ENCODE measurements at places on chromosomes 16 and 17.
A peak's percentile ranks its signal among the peaks of the same experiment; 100 is the strongest.

DNA sequence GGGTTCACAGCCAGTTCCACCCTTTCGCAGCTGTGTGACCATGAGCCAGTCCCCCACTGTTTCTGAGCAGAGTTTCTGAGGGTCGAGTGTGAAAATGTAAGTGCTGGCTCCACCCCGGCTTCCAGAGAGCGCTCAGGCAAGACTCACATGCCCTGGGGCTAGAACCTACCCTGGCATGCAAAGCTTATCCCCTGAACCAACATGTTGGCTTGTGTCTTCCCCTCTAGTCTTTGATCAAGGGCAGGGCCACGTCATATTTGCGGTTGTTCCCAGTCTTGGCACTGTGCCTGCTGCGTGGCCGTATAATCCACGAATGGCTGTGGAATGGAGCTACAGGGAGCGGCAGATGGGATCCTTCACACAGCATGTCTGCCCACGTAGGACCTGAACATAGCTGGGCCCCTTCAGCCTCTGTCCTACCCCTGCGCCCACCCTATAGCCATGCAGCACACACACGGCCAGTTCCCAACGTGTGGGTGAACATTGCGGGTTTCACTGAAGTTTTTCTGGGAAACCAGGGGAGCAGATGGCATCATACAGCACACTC is 84.8 kb downstream of the MRM1 start:
- DNase-seq: no peak

DNA sequence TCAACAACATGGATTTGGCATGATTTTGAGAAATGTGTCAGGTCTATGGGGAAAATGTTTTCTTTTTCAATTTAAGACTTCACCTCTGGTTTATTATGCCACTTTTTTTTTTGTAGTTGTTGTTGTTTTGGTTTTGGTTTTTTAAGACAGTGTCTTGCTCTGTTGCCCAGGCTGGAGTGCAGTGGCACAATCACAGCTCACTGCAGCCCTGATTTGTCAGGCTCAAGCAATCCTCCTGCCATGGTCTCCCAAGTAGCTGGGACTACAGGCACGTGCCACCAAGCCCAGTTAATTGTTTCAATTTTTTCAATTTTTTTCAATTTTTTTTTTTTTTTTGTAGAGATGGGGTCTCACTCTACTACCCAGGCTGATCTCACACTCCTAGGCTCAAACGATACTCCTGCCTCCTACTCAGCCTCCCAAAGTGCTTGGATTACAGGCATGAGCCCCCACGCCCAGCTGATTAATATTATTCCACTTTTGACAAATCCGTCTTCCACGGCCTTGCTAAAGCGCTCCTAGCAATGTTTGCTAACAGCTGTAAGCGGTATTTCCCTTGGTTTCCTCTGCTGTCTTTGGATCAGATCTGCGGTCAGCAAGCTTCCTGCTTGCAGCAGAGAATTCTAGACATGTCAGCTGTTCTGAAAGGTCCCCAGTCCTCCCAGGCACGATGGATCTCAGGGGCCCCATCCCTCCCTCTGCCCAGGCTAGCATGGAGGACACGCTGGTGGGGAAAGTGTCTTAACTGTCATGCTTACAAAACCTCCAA is 7.0 kb upstream of the MILR1 start:
- peak; percentile 13 for DNase-seq

GRCh38 chr17:30519707-30520106 is 42.5 kb downstream of the GOSR1 start:
- DNase-seq: no peak

GRCh38 chr16:85750827-85751697 is at the start of gene C16orf74:
Gene C16orf74 (minus strand): TSS chr16:85751096. CDS start chr16:85735217, 15,879 bp downstream.
- DNase-seq: no peak

GRCh38 chr17:82324566-82325285 is 7.3 kb upstream of the CD7 start:
- no peak for DNase-seq

DNA sequence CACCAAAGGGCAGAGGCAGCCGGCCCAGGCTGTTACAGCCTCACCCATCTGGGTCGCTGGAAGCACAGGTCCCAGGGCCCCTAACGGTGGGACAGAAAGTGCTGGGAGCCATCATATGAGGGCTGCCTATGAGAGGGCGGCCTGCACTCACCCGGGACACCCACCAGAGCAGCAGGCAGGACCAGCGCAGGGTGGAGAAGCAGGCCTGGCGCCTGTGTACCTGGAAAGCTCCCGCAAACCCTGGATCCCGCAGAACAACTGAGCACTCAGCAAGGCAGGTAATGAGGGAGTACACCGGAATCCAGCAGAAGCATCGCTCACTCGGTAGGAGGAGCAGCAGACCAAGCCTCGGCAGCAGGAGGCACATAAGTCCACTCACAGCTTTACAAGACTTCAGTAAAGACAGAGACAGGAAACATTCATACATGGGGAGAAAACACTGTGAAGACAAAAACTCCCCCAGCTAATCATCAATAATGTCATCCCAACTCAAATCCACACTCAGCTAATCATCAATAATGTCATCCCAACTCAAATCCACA is 31.5 kb upstream of the C16orf95 start:
- DNase-seq: no peak

GRCh38 chr17:33504571-33504970 is 211.5 kb upstream of the ASIC2 start:
- DNase-seq: no peak

GRCh38 chr17:74601944-74602572 is 10.0 kb upstream of the CD300LD start:
- DNase-seq: no peak

DNA sequence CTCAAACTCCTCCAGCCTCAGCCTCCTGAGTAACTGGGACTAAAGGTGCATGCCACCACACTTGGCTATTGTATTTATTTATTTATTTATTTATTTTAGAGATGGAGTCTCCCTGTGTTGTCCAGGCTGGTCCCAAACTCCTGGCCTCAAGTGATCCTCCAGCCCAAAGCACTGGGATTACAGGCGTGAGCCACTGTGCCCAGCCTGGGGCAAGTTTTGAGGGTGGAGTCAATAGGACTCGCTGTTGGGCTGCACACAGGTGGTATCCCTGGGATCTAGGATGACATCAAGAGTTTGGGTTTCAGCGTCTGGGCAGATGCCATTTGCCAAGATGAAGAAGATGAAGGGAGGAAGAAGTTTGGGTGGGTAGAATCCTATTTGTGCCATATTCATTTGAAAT is 213.9 kb downstream of the GSG1L start:
- DNase-seq: no peak

GRCh38 chr16:88468275-88469129 is 15.4 kb downstream of the ZFPM1 start:
- no peak for DNase-seq

GRCh38 chr16:1331712-1332617 is 1.5 kb upstream of the BAIAP3 start:
- DNase-seq: no peak

- DNase-seq: peak; percentile 23
Measured at GRCh38 chr17:60630352-60630751, 30.4 kb downstream of the PPM1D start.

DNA sequence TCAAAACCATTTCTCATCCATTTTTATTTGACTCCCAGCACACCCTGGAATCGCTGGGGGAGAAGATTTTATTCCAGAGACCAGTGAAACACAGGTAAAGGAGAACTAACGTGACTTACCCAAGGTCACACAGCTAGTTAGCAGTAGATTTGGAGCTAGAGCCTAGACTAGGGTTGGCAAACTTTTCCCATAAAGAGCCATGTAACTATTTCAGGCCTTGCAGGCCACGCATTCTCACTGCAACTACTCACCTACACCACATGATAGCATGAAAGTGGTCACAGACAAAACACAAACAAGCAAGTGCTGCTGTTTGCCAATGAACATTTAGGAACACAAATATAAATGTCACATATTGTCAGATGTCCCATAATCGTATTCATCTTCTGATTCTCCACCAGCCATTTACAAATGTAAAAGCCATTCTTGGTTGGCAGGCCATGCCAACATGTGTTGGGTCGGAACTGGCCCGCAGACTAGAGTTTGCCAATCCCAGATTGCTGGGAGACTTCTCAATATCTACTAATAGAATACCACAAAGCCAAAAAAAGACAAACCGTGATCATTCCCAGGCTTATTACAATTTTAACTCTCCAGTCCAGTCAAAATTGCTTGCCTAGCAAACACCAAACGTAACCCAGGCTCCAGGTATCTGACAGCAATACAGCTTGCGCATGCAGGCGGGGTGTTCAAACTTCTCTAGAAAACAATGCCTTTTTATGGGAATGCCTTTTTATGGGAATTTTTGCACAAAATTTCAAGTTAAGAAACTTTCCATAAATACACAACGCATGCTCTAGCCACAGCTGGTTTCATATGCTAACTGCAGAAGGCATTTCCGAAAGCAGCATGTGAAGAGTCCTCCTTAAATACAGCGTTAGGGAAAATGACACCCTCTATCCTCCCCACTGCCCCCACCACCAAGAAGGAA is 20.9 kb downstream of the ZFHX3 start:
- no peak for DNase-seq

DNA sequence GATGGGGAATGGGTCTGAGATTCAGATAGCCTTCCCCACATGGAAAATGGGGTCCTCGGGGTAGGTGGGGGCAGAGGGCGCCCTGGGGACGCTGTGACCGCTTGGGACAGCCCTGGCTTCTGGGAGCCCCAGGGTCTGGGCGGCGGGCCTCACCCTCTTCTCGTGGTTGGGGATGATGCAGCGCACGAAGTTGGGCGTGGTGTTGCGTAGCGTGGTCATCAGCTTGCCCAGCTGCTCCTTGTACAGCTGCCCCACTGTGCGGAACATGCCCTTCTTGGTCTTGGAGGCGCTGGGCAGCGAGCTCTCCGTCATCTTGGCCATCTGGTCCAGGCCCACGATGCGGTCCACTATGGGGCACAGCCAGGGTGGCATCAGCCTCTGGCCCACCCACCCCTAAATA is 99.9 kb downstream of the NDE1 start:
- DNase-seq: no peak

GRCh38 chr17:80034791-80035686 is 633 bp downstream of the TBC1D16 start:
- DNase-seq: no peak

GRCh38 chr17:79624718-79625478 is 14.0 kb upstream of the RBFOX3 start:
- no peak for DNase-seq

DNA sequence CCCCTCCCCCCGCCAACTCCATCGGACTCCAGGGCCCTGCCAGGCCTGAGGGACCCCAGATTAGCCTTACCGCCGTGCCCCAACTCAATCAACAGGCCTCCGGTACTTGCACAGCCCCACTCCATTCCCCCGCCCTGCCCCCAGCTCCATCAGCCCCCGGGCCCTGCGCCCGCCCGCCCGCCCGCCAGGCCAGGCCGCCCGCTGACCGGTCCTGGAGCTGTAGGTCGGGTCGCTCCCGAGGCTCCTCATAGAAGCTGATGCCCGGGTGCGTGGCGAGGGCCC is 308 bp downstream of the GTF3C1 start:
- DNase-seq: no peak

DNA sequence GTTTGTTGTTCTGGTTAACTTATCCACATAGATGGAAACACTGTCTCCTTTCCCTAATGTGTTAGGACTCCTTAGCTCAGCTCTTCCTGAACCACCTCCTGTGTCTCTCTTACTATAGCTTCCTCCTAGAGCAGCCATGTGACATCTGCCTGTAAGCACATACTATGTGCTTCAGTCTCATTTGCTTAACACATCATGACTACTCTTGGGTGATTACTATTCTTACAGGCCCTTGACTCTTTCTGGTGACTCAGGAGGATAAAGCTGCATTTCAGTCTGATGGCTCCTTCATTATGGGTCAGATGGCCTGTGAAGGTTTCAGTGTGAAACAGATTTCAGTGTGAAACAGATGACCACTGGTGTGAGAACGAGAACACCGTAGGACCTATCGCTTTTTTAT is 320 bp upstream of the KRTAP4-2 start:
- DNase-seq: no peak

GRCh38 chr16:76175718-76176117 is 101.5 kb upstream of the CNTNAP4 start:
- DNase-seq: no peak

GRCh38 chr17:58059141-58059540 is 24.1 kb upstream of the DYNLL2 start:
- DNase-seq: no peak

GRCh38 chr17:77622647-77623046 is 335.9 kb upstream of the TNRC6C start:
- DNase-seq: no peak

- no peak for DNase-seq
Measured at GRCh38 chr17:1634841-1635650, 6.4 kb upstream of the SLC43A2 start.

- no peak for DNase-seq
Measured at GRCh38 chr17:79023886-79024771, at the start of gene C1QTNF1. Gene C1QTNF1 (plus strand): TSS chr17:79024169. CDS start chr17:79043969, 19,800 bp downstream.

GRCh38 chr16:12868169-12868568 is 33.2 kb upstream of the SHISA9 start:
- no peak for DNase-seq

DNA sequence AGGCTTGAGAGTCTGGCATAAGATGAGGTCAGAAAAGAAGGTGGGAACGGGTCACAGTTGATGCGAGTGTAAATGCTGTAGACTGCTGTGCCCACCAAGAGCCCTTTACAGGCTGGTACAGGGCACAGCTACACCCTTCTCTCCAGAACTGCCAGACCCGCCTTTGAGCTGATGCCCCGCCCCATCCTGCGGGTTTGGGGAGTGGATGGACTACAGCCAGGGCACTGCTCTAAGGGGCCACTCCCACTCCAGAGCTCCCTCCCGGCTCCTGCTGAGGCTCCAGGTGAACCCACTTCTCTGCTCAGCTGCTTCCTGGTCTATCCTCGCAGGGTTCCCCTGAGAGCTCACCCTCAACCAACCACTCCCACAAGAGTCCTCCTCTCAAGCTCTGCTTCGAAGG is 12.3 kb downstream of the MEIOB start:
- DNase-seq: no peak

GRCh38 chr16:2211923-2212347 is 1.3 kb upstream of the BRICD5 start:
- no peak for DNase-seq

DNA sequence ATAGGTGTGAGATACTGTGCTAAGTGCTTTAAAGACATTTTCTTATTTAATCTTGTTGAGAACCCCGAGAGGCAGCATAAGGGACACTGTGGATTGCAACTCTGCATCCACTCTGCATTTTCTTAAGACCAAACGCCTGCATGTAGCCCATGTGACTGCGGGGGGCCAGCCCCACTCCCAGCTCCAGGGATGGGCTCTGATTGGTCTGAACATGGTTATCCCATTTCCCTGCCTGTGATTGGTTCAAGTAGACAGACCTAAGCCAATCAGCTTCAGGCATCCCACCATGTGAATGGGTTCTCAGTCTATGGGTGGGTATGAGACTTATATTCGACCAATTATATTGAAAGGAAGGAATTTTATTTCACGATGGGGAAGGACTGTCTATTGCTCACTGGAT is 33.2 kb upstream of the USP7 start:
- DNase-seq: no peak

DNA sequence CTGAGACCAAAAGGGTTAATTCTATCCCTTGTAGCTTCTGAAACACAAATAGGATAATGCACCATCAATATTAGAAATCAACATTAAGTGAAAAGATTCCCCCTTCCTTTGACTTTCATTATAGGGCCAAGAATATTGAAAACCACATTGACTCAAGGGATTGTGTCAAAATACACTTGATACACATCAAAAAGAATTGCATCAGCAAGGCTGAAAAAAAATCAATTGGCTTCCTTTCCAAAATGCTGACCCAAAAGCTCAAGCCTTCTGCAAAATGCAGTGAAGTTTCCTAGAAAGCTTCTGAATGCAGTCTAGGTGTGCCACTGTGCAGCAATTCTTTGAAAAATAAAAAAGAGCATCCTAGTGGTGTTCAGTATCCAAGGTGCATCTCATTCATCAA is 674.4 kb downstream of the TOX3 start:
- no peak for DNase-seq

- no peak for DNase-seq
Measured at GRCh38 chr17:60006160-60006559, 41.6 kb upstream of the RNFT1 start.

All from hippocampal formation (tissue), 2 donors.